Sciatic nerve (tissue), 2 donors: ENCODE measurements at places on chromosomes 4 and X.
A peak's percentile ranks its signal among the peaks of the same experiment; 100 is the strongest.

DNA sequence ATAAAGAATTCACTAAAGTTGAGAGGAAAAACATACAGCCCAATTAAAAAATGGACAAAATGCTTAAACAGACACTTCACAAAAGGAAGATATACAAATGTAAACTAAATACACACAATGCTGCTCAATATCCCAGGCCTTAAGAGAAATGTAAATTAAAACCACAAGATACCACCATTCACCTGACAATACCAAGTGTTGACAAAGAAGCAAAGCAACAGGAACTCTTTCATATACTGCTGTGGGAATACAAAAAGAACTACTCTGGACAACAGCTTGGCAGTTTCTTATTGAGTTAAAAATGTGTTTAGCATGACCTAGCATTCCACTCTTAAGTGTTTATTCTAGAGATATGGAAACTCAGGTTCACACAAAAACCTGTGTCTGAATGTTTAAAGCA lies 71.3 kb downstream of the ABCB7 start:
- no peak for DNase-seq

DNA sequence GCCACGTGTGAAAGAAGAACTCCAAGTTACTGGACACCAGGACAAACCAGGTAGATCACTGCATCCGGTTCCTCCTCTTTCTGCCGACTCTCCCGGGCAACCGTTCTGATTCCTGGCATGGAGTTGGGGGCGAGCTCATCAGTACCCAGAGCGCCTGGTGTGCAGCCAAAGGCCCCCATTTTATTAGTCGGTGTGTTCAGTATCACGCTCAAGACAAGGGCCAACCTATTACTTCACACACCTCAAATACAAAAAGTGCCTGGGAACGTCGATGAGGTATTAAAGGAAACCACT lies 2.8 kb upstream of the CTBP1 start:
- no peak for DNase-seq

- DNase-seq = no peak
Observed at GRCh38 chr4:26687728-26688127, 103.8 kb downstream of the TBC1D19 start.

GRCh38 chr4:24026596-24026995 lies 136.7 kb upstream of the PPARGC1A start:
- DNase-seq = no peak

- DNase-seq = peak; percentile 74
Observed at GRCh38 chr4:81505004-81505598, 33.4 kb upstream of the RASGEF1B start.

DNA sequence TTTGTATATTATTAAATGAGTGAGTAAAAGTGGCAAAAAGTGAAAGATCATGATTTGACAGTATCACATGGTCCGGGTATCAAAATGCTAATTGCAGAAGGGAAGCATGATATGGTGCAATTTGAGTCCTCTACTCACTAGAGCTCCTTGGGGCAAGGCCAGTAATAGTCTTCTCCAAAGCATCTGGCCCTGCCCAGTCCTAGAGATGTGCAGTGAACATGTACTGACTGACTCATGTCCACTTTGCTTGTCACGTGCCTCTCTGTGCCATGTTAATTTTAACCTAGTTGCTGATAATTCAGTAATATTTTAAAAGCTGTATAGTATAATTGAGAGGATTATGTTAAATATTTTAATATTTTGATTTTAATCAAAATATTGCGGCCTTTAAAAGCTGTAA lies 54.6 kb upstream of the TENM3 start:
- no peak for DNase-seq

DNA sequence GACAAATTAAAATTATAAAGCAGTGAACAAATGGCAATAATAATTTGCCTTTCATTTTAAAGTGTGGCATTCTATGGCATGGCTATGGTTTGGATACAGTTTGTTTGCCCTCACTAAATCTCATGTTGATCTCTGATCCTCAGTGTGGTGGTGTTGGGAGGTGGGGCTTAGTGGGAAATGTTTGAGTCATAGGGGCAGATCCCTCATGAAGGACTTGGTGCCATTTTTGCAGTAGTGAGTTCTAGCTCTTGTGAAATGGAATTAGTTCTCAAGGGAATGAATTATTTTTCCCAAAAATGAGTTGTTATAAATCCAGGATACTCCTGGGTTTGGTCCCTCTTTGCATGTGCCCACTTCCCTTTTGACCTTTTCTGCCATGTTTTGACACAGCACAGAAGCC lies 181.4 kb downstream of the AMELX start:
- DNase-seq = no peak

- DNase-seq = no peak
Observed at GRCh38 chr4:152064282-152064681, 303.5 kb upstream of the GATB start.

DNA sequence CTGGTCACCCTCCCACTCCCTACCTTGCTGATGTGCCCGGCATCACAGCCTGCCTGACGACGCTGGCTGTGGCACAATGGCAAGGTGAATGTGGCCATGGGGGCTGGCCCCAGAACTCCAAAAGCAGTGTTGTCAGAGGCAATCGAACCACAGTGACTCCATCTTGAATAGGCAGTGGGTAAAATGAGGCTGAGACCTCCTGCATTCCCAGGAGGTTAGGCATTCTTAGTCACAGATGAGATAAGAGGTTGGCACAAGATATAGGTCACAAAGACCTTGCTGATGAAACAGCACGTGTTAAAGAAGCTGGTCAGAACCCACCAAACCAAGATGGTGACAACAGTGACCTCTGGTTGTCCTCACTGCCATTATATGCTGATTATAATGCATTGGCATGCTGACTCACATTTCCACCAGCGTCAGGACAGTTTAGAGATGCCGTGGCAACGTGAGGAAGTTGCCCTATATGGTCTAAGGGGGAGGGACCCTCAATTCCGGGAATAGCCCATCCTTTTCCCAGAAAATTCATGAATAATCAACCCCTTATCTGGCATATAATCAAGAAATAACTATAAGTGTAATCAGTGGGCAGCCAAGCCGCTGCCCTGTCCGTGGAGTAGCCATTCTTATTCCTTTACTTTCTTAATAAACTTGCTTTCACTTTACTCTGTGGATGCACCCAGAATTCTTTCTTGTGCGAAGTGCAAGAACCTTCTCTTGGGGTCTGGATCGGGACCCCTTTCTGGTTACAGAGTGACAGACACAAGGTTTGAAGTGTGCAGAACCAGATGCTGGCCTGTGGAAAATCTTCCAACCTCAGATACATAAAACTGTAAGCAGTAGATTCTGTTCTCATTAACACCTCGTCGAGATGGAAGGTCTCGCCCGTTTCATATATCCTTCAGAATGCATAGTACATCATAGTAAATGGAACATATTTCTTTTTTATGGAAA lies 26.8 kb upstream of the CLDN24 start:
- peak; percentile 17 for DNase-seq

GRCh38 chrX:104254442-104255115 lies at the start of gene ESX1:
Gene ESX1, minus strand, starts transcription at chrX:104254933. Its CDS starts 84 bp downstream, at chrX:104254849.
- no peak for DNase-seq

- no peak for DNase-seq
Observed at GRCh38 chr4:16158504-16158852, 67.8 kb downstream of the TAPT1 start.

DNA sequence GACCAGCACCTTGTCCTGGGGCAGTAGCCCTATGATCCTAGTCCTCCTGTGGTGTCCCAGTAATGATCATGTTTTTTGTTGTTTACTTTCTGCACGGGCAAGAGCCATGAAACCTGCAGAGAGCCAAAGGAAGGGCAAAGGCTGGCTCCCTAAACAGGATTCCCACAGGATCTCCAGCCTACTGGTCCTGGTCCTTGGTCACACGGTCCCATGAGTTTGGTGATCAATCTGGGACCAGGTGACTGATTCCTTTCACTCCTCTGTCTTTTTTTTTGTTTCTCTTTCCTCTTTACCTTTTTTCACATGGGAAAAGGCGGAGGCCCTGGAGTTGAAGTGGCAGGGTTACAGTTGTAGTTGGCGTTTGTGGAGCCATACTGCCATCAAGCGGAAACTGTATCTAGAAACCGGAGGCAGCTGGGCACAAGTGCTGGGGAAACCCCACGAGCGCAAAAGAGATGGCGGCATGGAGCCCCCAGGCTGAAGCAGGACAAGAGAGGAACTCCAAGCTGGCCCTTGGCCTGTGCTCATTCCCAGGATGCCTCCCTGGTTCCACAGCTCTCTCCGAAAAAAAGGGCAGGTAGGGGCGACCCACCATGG lies 34.6 kb downstream of the NBDY start:
- DNase-seq = peak; percentile 90

- DNase-seq = no peak
Observed at GRCh38 chr4:53712408-53713020, 121.2 kb upstream of the LNX1 start.

- DNase-seq = no peak
Observed at GRCh38 chrX:1883772-1884171, 268.9 kb downstream of the ASMT start.

- DNase-seq = no peak
Observed at GRCh38 chrX:54423161-54423888, 16.9 kb upstream of the TSR2 start.

- no peak for DNase-seq
Observed at GRCh38 chrX:130874751-130875150, 28.3 kb downstream of the ENOX2 start.

DNA sequence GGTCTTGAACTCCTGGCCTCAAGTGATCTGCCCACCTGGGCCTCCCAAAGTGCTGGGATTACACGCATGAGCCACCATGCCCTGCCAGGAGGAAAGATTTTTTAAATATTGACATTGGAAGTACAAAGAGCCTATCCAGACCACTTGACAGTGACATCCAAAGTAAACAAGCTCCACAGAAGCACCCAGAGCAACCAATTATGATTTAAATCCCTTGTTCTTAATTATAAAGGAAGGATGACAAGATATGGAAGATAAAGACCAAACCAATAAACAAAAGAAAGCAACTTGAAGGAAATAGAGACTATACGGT lies 27.7 kb upstream of the RPL34 start:
- DNase-seq = no peak

DNA sequence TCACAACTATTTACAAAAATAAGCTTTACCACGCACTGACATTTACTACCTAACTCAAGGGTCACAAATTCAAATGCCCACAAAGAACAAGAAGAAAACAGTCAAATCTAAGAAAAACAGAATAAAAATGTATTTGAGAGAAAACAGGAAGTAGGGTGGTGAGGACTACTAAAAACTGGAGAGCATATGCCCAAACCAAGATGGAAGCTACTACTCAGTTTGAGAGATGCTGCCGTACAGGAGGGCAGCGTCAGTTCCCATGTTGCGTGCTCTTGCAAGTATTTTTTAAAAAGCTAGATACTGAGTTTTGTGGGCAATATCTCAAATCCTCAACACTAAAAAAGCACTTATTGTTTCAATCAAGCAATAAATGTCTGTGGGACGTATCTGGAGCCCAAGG lies 16.2 kb downstream of the HNRNPD start:
- DNase-seq = no peak

DNA sequence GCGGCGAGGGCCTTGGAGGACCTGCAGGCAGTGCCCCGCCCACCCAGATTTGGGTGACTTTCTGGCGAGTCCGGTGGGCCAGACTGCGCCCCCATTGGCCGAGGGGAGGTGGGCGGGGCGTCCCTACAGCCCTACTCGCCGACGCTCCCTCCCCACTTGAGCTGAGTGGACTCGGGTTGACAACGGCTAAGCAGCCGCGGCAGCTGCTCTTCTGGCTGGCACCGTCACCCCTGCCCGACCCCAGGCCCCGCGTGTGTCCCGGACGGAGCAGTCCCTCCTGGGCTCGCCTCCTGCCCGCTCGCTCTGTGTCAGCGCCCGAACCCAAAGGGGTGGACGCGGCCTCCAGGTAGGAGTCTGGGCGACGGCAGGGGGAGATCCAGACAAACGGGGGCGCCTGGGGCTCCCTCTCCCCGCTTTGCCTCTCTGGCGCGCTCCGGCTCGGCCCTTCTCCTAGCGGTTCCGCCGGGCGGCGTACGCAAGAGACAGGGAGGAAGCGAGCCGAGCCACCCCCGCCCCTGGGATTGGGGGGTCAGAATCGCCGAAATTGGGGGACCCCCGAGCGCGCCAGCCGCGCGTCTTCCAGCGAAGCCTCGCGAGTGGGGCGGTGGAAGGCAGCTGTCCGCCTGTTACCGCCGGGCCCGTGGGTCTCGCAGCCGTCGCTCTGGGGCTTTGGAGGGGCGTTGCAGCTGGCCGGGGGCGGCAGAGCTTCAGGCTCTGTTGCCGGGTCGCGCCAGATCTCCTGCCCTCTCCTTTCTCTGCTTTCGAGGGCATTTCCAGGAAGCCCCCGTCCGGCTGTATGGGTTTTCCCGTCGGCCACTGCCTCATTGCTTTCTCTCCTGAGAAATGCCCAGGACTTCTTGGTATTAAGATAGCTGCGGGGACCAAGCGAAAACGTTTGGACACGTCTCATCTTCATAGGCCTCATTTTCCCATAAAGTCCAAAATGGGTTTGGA lies 46.3 kb downstream of the STARD8 start:
- DNase-seq = peak; percentile 86

- DNase-seq = no peak
Observed at GRCh38 chrX:27915617-27916016, 65.6 kb downstream of the DCAF8L1 start.

GRCh38 chr4:40314951-40315350 lies 20.2 kb upstream of the CHRNA9 start:
- DNase-seq = no peak

DNA sequence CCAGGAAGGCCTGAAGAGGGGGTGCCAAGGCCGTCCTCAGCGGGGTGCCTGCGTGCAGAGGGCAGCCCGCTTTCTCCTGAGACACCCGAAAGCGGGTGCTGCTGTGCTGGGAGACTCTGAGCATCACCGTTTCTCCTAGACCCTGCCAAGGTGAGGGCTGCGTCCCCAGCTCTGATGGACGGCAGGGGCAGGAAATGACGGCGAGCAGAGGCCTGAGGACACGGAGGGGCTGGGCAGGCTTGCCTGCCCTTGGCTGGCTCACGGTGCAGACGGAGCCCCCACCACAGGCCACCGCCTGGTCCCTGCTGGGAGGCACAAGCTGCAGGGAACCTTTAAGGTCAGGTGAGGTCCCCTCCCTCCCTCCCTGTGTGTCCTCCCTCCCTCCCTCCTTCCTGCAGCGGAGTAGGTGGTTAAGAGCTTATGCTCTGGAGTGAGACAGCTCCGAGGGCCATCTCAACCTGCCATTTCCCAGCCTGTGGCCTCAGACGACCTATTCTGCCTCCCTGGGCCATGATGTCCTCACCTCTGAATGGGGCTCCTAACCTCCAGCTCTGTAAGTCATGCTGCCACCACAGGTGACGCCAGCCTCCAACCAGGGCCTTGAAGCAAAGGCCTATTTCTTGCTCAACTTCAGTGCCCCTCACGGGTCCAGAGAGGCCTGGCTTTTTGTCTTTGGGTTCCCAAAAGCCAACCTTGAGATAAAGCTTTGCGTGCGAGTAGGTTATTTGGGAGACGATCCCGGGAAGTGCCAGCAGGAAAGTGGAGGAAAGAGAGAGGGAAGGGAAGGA lies 54.2 kb upstream of the GRPEL1 start:
- no peak for DNase-seq

- DNase-seq = no peak
Observed at GRCh38 chr4:17093481-17093880, 195.0 kb upstream of the LDB2 start.

GRCh38 chr4:40688446-40689095 lies 58.9 kb upstream of the RBM47 start:
- no peak for DNase-seq

GRCh38 chrX:78119521-78120227 lies 15.6 kb downstream of the PGK1 start:
- no peak for DNase-seq

- no peak for DNase-seq
Observed at GRCh38 chr4:174260099-174260498, 23.4 kb downstream of the FBXO8 start.

- peak; percentile 57 for DNase-seq
Observed at GRCh38 chr4:1243451-1244080, 5.4 kb downstream of the CTBP1 start.
